ENCODE measurements at places on chromosomes 7 and 10.
A peak's percentile ranks its signal among the peaks of the same experiment; 100 is the strongest.

- DNase-seq = no peak
These were observed 28.5 kb downstream of the GET4 start for GRCh38 chr7:904847-905246.

DNA sequence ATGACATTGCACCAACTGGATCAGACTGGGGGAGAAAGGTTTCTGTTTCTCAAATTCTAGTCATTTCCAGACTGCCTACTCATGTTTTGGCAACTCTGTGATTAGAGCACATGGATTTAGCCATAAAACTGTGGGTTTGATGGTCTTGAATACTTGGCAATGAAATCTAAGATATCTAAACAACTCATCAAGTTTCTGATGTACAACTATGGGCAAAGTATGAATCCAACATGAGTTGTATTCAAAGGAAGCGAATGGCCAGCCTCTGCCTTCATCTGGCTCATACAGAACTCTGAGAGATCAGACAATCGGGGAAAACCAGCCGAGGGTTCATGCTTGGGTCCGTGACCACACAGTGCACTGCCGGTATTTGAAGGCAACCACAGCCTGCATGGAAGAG, 144.3 kb downstream of the ADAM12 start:
- no peak for DNase-seq

DNA sequence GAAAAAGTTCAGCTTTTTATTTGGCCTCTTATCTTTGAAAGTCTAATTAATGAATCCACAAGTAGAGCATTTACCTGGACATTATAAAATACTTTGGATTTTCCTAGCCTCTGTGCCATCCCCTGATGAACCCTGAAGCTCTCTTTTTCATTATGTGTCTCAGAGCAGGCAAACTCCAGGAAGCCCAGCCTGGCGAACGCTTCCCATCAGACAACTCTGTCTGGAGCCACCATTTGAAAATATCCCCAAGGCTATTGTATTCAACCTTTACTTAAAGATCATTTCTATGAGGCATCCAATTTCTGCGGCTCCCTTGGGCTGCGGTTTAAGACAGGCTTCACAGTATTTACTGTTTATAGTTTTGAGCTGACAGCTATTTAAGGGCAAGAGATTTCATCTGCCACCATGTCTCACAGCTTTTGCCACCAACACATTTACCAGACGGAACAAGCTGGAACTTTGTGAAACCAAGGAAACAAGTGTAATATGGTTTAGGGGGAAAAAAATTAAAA, 257.2 kb upstream of the GLI3 start:
- no peak for DNase-seq

DNA sequence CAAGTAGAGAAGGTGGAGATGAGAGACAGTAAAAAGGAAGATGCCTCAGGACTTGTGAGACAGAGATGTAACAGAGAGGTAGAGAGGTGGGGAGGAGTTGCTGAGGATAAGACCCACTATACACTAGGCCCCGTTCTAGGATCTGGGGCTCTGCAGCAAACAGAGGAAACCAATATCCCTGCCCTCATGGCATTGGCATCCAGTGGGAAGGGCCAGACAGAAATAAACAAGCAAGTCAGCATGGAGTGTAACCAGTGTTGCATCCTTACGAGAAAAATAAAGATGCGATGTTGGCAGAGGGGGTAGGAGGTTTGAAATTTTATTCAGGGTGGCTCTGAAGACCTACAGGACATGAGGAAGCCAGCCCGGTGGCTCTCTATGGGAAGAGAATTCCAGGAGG, 22.0 kb upstream of the EEPD1 start:
- no peak for DNase-seq

DNA sequence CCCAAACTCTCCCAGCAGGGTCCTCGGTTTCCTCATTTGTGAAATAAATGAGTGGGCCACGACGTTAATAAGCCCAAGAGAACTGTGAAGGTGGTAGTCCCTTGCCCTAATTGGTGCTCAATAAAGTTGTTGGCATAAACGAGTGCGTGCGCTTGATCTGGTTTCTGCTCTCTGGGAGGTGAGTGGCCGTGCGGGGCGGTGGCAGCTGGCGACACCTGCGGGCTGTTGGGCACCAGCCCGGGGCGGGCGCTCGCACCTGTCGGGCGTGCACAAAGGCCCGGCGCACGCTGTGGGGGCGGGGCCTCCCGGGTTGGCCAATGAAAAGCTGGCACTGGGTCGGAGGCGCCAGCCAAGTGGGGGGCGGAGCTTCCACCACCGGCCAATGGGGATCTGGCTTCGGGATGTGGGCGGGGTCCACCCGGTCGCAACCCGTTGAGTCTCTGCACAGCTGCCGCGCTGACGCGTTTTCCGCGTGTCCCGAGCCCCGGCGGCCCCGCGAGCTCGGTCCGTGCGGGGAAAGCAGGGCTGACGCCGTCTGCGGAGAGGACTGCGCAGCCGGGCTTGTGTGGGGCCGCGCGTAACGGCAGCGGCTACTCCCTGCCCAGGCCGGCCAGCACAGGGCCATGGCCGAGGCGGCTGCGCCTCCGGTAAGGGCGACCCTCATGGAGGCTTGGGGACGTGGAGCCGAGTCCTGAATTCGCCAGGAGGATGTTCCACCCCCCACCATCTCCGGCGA, 23.0 kb downstream of the ZNF783 start:
- peak; percentile 92 for DNase-seq

GRCh38 chr7:91957823-91958222, 17.2 kb downstream of the AKAP9 start:
- DNase-seq = no peak

- DNase-seq = no peak
These were observed 21.0 kb upstream of the FRAT2 start for GRCh38 chr10:97355571-97355975.

DNA sequence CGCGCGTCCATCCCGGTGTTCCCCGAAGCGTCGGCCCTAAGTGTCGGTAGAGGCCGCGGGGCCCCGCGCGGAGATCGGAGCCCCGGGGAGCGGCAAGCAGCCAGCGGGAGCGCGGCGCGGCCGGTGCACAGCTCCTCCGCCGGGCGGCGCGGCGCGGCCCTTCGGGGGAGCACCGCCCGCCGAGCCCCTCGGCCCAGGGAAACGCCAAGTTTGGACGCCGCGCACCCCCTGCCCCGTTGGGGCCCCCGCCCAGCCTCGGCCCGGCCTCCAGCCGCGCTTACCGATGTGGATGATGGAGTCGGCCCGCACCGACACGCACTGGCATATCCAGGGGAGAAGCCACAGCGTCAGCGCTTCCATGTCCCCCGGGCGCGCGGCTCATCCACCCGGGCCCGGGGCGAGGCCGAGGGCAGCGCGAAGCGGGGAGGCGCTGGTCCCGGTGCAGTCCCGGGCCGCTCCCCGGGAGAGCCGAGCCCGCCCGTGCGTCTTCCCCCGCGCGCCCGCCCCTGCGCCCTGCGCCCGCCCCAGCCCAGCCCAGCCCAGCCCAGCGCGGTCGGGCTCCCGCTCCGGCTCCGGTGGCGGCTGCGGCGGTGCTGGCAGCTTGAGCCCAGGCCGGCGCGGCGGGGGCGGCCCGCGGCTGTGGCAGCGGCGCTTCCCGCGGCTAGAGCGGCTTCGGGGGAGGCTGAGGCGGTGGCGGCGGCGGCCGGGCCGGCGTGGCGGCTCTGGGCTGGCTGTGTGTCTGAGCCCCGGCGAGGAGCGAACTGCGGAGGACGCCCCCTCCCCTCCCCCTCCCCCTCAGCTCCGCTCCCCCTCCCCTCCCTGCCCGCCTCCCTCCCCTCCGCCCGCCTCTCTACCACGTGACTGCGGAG, at the start of gene GRID1:
Gene GRID1 (minus strand): TSS at position 763 of the 869 bp plus-strand sequence.
- DNase-seq = no peak

DNA sequence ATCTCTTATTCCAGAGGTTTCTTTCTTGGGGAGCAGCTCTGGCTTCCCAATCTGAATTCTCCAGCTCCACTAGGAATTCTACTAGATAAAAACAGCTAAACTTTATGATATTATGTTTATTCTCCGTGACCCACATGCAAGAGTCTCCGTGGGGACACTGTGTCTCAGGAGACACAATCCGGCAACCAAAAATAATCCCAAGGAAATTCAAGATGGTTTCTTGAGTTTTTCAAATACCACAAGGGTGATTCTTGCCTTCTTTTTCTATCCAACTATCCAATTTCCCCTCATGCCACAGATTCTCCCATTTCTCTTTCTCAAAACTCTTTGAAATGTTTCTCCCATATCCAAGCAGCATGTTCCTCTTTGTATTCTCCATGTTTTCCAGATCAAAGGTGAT, 103.1 kb downstream of the FAS start:
- no peak for DNase-seq

DNA sequence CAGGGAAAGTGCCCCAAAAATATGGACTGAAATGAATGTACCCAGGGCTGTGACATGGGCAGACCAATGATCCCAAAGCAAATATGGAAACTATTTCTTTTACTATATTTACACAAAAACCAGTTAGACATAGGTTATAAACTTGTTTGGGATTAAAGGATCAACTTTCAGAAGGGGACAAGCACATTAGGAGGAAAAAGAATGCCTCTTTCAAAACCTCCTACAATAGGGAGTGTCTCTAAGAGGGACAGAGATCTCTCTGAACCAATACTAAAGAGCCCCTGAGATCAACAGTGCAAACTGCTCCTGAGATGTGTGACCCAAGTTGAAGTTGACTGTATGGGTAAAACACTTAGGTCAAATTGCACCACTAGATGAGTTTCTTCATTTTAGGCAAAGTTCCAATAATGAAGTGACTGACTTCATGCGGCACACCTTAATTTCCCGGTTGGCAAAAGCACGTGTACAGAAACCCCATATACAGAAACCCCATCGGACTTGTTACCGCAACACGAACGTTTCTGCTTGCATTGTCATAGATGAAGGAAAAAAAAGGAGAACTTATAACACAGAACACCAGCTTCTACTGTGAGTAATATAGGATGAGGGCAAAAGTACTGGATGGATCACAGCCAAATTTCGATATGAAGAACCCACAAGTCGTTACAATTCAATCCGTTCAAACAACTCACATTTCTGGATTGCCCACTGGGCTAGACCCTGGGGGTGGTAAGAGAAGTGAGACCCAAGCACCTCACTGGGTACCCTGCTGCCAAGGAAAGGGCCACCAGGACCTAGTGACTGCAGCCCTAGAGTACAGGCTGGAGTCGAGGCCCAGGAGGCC, 4.3 kb downstream of the SVIL start:
- no peak for DNase-seq

- DNase-seq = no peak
These were observed 94.2 kb downstream of the C10orf90 start for GRCh38 chr10:126576336-126576735.

DNA sequence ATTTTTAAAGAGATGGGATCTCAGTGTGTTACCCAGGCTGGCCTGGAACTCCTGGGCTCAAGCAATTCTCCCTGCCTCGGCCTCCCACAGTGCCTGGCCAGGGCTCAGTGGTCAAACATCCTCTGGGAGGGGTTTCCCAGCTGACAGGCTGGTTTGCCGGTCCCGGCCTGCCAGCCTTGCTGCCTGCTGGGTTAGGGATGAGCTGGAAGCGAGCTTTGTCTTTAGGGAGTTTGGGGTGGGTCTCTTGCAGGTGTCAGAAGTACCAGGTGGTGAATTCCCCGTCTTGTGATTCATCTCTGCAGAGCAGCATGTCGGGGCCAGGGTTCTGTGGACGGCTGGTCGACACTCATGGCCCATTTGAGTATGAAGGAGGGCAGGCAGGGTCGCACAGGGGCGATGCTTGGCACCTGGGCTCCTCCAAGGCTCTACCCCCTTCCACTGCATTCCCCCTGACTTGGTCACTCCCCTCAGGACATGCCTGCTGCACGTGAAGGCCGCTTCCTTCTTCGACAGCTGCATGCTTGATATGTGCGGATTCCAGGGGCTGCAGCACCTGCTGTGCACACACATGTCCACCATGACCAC, 30.3 kb downstream of the ZAN start:
- no peak for DNase-seq

GRCh38 chr10:36256948-36257356, 614.9 kb upstream of the FZD8 start:
- DNase-seq = no peak

- no peak for DNase-seq
These were observed 708.9 kb upstream of the ANKRD30A start for GRCh38 chr10:36416513-36416912.

GRCh38 chr10:114043532-114044246, at the start of gene ADRB1:
ADRB1 (plus strand) TSS chr10:114043866; CDS start chr10:114044133, 267 bp downstream.
- peak; percentile 64 for DNase-seq

GRCh38 chr7:108613147-108613948, 43.7 kb downstream of the DNAJB9 start:
- DNase-seq = peak; percentile 24

- DNase-seq = no peak
These were observed 238.2 kb upstream of the NEBL start for GRCh38 chr10:21135023-21135931.

DNA sequence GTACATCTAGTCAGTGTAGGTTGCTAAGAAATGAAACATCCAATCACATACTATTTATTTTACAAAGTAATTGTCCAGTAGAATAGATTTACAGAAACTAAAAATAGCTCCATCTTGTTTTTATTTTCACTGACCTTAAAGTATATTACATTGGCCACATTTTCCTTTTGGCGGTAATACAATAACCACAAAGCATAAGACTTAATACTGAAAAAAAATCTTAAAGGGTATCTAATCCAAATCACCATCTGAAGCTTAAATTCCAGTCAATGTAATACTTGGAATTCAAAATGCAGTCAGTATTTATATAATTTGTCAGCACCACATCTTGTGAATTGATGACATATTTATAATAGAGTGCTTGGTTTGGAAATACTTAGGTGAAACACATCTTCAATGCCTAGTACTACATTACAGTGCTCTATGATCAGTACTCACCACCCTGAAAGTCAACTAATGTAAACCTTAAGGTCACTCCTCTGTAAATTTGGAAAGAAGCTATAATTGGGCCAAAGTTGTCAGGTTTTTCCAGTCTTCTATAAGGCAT, 8.9 kb downstream of the ANKMY2 start:
- no peak for DNase-seq

DNA sequence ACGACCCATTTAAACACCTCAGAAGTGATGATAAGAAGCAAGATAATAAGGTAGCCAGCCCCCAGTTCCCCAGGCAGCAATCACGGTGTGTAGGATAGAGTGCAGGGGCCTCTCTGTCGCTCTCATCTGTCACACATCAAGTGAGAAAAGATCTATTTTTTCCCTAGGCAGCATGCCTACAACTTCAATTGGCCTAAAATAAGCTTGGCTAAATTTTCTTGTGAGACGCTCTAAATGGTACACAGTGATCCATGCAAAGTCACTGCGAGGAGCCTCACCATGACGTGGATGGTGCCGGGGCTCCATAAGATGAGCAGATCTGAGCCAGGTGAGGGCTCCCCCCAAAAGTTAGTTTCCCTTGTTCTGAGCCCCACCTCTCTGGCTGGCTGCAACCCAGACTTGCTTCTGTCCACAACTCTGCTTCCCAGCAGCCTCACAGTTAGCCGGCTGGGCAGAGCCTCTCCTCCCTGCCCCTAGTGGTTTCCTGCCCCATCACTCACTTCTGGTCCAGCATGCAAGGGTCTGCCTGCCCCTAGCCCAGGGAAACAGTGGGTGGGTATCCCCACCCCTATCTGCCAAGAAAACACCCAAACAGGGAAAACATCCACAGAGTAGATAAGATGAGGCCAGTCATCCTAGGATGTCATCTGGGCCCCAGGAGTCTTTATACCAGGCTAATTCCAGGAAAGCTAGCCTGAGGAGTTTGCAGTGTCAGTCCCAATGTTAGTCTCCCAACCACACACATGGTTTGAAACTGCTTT, 342.1 kb downstream of the GRID1 start:
- no peak for DNase-seq
